ENCODE measurements at places on chromosomes 5 and 9.

GRCh38 chr9:92761686-92762085 lies 2.9 kb downstream of the BICD2 start:
- DNase-seq = no peak

DNA sequence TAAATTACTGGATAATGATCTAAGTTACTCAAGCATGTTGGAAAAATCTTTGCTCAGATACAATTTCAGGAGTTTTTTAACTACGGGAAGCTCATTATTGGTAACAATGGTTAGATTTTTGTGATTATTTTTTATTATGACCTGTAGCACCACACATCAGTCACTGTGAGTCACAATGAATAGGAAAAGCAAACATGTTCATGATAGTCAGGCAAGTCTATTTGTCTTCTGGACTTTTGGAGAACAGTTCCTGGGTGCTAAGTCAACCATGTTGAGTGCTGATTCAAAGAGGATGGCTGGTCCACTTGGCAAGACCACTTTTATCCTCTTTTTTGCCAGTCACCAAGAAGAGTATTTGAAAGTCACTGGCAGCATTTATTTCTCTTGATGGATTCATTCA lies 403.2 kb downstream of the KIF4B start:
- DNase-seq = no peak

DNA sequence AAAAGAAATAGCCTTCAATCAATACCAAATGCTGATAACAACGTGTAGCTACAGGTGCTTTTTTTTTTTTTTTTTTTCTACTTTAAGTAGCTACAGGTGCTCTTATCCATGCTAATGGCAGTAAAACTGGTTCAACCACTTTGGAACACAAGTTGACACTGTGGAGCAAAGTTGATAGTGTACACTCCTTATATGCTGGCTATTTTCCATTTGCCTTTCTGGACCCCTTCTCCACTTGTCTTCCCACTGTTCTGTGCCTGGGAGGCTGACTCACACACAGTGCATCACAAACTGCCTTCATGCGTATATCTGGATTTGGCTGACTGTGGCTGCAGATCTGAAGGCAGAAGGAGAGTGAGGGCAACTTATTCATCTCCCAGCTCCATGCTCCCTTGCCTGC lies 247.9 kb downstream of the MSX2 start:
- no peak for DNase-seq

DNA sequence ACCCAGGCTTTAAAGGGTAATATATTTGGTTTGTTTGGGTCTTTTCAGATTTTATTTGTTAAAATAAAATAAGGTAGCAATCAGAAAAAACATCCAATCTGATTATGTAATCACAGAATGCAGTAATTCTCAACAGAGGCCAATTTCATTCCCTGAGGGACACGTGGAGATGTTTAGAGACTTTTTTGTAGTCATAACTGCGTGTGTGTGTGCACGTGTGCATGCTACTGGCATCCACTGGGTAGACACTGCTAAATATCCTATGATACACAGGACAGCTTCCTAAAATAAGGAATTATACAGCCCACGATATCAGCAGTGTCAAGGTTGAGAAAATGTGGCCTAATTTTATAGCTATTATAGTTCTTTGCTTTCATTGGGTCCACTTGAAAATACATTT lies 180.8 kb upstream of the KLF9 start:
- DNase-seq = no peak

GRCh38 chr9:95091601-95092261 lies 225.8 kb downstream of the FANCC start:
- no peak for DNase-seq

GRCh38 chr9:22356985-22357384 lies 89.6 kb upstream of the DMRTA1 start:
- DNase-seq = no peak

DNA sequence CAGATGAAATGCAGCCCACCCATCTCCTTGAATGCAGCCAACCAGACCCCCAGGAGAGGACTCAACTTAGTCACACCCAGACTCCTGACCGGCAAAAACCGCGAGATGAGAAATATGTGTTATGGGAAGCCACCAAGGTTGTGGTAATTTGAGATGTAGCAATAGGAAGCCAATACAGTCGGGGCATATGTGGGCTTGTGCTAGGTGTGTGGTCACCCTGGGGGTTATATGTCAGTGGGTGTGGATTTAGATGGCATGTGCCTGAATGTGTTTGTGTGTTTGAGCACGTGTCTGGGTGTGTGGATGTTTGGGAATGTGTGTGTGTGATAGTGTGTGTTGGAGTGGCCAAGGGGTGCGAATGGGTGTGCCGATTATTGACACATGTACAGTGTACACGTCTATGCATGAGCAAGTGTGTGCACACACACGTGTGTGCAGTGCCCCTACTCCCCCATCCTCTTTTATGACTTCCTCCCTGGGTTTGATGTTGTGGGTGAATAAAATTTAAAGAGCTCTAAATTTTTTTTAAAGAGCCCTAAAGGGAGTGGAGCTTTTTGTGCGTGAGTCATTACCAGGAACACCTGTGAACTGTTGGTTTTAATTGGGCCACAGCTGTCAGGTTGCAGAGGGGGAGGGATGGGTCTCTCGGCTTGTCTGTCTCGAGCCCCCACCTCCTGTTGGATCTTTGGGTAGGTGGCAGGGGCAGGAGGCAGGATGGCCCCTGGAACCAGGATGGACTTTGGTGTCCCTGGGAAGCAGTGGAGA lies 86.8 kb downstream of the LHX2 start:
- DNase-seq = no peak

GRCh38 chr9:96524764-96525163 lies 74.8 kb downstream of the HABP4 start:
- no peak for DNase-seq
